Occipital lobe (tissue), 3 donors: ENCODE measurements at places on chromosomes 5 and 9. TPM values are rescaled to one million over a fixed set of nuclear protein-coding genes. Genes with fewer than 3 reads are reported as not detected.

The NUP155 gene
- 67.8 TPM for total RNA-seq

DNA sequence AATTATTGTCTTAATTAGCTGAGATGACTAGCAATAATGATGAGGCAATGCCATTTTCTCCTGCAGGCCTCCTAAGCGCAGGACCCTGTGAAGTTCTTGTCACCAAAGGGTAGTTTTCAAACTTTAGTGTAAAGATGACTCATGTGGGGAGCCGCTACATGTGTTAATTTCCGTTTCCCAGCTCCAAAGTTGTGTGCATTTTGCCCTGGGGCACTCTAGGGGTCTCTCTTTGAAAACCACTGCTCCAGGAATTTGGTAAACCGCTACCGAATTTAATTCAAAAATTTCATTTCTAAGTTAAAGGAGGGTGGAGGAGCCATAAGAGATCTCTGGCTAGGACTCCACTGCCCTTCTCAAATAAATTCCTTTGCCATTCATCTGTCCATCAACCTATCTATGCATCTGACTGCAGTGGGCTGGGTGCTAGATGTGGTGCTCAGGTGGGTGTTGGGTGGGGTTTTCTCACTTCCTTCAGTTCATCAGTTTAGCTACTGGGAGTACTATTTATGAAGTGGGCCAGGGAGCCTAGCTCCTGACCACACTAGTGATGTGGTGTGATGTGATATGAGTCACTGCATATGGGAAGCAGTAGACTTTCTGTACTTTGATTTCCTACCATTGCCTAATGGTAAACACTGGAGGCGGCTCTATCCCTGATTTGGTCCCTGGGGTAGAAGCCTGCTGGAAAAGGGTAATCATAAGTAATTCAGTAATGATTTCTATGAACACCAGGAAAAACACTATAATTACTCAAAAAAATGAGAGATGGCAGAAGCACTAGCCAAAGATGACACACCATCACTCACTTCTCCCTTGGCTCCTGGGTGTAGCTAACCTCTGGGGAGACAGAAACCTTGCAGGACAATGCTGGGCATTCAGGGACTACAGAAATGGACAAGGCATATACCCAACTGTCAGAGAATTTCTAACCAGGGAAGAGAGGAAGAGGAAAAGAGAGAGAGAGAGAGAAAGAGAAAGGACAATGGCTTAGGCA, 4.0 kb upstream of the ZSWIM6 start:
- no peak for DNase-seq

DNA sequence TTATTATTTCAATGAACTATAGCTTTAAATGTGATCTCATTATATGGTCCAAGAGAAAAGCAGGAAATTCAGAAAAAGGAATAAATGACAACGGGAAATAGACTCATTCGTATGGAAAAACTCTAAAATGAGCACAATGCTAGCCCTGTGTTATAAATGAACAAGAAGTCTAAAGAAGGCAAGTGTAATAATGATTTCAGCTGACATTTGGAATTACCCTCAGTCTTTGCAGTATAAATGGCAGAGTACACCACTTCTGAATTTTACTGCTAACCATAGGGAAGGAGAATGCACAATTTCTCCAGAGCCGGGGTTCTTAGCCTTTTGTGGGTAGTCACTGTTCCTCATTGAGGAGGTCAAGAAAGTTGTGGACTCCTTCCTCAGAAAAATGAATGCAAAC, 93.1 kb downstream of the ANKRD55 start:
- no peak for DNase-seq

- peak; percentile 3 for DNase-seq
These were observed 23.4 kb downstream of the DMRTA1 start for GRCh38 chr9:22469928-22470544.

- no peak for DNase-seq
These were observed 29.9 kb downstream of the COL5A1 start for GRCh38 chr9:134671341-134672113.

GRCh38 chr5:82942083-82942881, 134.9 kb downstream of the TMEM167A start:
- DNase-seq, result no peak

The LEAP2 gene
- total RNA-seq, result 2.0 TPM
